ENCODE measurements at places on chromosomes 16 and 17.
A peak's percentile ranks its signal among the peaks of the same experiment; 100 is the strongest.

GRCh38 chr17:44037471-44037870 is 22.7 kb upstream of the TMEM101 start:
- DNase-seq = no peak

DNA sequence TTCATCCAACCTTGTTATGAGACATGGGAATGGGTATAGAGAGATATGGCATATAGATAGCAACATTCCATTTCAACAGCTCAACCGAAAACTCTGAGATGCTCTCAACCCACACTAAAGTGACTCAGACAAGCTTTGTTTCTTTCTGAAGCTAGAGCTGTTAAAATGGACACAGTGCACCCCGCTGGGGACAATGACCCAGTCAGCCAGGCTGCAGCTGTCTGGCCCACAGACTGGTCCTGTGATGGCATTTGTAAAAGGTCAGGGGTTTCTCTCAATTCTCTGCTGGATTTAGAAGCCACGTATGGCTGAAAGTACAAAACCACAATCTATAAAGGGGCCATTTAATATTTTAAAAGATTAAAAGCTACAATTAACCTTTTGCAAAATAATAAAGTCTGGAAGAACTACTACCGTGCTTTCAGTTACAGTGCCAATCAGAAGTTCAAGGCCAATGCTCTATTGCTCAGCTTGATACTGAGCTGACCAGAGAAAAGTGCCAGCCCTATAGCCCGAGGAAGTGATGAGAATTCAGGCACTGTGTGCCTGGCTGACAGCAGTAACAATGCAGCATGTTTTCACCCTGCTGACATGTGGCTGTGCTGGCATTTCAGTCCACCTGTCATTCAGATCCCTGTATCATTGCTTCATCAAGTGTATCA is 60.2 kb downstream of the TEX2 start:
- peak; percentile 92 for DNase-seq

DNA sequence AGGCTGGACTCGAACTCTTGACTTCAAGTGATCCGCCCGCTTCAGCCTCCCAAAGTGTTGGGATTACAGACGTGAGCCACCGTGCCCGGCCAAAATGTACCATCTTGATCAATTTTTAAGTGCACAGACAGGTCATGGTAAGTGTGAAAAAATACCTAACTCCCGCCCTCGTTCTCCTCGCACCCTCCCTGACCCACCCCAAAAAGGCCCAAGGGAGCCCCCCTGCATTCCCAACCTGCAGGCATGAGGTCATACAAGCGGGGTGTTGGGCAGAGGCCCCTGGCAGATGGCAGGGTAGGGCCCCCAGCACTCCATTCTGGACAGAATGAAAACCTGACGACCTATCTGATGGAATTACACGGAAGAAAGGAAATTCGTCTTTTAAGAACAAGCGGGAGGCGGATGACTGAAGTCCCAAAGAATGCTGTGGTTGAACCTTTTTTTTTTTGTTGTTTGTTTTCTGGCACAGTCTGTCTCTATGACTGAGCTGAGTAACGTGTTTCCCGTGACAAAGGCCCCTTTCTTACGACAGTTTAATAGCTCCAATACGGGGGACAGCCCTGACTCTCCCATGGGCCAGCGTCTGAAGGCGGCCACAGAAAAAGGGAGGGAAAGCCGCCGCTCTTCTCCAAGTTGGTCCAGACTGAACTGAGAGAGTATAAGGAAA is 376.4 kb downstream of the SLC39A11 start:
- DNase-seq = peak; percentile 64

DNA sequence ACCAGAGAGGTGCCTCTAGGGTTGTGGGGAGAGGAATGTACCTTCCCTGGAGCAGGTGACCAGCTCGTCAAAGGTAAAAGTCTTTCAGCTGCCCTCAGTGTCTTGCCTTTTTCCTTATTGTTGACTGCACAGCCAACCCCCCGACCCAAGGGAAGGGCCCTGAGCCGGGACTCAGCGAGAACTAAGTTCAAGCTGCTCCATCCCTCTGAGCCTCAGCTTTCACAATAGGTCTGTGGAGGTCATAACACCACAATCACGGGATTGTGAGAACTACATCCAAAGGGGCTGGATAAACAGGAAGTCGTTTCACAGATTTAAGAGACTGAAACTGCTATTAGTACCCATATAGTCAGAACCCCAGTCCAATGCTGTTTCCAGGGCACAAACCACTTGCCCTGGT is 2.6 kb upstream of the KRT36 start:
- peak; percentile 55 for DNase-seq

- no peak for DNase-seq
Measured at GRCh38 chr16:53949715-53950410, 245.9 kb downstream of the FTO start.

GRCh38 chr17:13727441-13728171 is 125.9 kb upstream of the HS3ST3A1 start:
- no peak for DNase-seq

DNA sequence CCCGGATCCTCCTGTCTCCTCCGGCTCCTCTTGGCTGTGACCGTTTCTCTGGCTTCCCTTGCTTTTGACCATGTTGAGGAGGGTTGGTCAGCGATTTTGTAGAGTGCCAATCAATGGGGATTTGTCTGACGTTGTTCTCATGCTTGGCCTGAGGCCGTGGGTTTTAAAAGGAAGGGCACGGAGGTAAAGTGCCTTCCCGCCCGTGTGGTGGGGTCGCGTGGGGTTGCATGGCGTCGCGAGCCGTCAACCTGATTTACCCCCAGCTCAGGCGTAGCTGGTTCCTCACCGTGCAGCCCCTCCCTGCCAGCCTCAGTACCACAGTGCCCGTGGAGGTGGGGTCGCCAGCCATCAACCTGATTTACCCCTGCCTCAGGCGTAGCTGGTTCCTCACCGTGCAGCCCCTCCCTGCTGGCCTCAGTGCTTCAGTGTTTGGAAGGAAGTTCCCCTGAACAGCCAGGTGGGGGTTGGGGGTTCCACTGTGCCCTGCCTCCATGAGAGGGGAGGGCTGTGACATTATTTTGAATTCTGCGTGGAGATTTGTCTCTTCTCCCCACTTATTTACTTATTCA is 5.0 kb downstream of the TPSAB1 start:
- no peak for DNase-seq

- DNase-seq = no peak
Measured at GRCh38 chr16:81804134-81804610, 25.1 kb downstream of the PLCG2 start.

DNA sequence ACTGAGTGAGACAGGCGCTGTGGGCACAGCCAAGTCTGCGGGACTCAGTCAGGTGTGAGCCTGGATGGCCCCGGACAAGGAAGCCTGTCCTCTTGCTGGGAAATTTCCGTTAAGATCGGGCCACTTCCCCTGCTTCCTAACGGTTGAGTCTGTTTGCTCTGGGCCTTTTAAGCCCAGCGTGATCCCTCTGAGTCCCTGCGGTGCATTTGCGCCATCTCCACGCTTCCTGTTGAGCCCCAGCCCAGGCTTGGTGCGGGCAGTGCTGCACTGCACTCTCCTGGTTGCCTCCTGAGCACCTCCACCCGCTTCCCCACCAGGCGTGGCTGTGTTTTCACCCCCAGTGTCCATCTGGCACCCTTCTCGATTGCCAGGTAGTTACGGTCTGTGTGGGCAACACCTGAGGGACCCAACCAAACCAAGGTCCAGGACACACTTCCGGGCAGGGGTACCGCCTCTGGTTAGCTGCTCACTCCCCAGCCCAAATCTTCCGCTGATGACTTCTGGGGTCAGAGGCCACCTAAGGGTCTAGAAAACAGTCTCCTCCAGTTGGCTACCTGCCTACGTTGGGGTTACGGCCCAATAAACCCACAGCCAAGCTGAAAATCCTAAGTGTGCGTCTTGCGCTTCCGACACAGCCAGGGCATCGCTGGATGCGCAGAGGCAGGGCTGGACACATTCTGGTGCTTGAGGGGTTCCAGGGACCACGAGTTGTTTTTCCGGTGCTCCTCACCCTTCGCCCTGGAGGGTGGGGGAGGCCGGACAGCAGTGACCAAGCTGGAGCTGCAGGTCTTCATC is 1.4 kb upstream of the SLC25A10 start:
- no peak for DNase-seq

DNA sequence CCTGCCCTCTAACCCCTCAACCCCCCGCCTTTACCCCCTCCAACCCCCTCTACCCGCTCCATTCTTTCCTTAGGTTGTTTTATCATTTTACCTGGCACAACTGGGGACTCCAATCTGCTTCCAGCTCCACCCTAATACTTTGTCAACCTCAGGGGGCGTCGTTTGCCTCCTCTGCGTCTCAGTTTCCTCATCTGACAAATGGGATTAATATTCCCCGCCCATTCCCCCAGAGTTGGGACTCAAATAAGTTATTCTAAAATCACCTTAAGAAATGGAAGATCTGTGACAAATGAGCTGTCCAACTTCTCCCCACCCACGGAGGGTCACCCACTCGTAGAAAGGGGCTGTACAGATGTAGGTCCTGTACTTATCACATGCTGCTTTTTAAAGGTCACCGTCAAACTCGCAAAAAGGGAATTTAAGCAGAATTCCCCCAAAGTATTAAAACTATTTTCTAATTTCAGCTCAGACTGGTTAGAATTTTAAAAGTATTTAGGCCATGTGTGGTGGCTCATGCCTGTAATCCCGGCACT is 40.6 kb upstream of the CPNE2 start:
- no peak for DNase-seq

- DNase-seq = peak; percentile 5
Measured at GRCh38 chr17:21213638-21214014, 335 bp downstream of the TMEM11 start.

- no peak for DNase-seq
Measured at GRCh38 chr17:42120161-42120769, 902 bp downstream of the KAT2A start.

DNA sequence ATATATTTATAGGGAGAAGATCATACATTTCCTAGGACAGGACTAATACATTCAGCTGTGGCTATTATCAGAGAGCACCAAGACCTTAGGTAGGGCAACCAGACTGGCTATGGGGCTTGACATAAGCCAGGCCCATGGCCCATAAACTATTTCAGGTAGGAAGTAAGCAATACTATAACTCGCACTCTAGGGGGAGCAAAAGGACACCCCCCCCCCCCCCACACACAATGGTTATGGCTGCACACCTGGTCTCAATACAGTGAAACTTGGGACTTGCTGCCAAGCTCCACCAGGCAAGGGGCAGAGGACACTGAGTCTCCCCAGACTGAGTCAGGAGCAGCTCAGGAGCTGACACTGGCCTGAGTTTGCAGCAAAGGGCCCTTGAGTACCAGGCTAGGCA is 348.9 kb upstream of the ASIC2 start:
- no peak for DNase-seq

DNA sequence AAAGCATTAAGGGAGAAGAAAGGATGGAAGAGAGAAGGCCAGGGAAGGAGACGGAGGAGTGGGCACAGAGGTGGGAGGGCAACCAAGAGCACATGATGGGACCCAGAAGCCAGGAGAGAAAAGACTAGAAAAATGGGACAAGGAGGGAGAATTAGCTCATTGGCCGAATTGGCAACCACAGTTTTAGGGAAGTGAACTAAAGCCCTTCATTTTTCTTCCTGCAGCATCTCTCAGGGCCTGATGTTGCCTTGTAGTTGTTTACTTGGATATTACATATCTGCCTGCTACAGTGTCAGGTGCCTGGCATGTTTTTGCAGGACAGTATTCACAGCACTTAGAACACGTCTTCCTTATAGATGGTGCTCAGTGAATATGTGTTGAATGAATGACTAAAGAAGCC is 19.0 kb downstream of the EMP2 start:
- no peak for DNase-seq

- no peak for DNase-seq
Measured at GRCh38 chr16:49776085-49776595, 79.8 kb downstream of the ZNF423 start.

GRCh38 chr16:72840631-72841381 is 207.1 kb downstream of the ZFHX3 start:
- no peak for DNase-seq

- DNase-seq = no peak
Measured at GRCh38 chr16:3046641-3047386, 453 bp downstream of the MMP25 start.

- no peak for DNase-seq
Measured at GRCh38 chr17:32917842-32918241, 10.1 kb upstream of the TMEM98 start.

- DNase-seq = no peak
Measured at GRCh38 chr17:80423536-80424225, 8.7 kb downstream of the ENDOV start.

DNA sequence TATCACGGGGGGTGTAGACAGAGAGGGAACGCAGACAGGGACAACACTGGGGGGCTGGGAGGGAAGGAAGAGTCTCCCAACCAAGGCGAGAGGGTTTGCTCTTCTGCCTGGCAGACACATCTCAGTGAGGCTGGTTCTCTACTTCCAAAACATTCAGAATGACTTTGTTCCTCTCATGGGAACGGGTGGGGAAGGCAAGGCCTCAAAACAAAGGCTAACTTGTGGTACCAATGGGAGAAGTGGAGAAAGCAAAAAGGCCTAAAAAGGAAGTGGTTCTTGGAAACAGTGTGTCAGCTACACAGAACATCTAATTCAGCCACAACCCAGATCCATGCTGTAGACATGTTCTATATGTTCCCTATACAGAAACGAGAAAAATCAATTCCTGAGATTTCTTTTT is 7.5 kb downstream of the FLOT2 start:
- DNase-seq = no peak

- DNase-seq = no peak
Measured at GRCh38 chr17:10439816-10440215, 18.1 kb upstream of the MYH8 start.

DNA sequence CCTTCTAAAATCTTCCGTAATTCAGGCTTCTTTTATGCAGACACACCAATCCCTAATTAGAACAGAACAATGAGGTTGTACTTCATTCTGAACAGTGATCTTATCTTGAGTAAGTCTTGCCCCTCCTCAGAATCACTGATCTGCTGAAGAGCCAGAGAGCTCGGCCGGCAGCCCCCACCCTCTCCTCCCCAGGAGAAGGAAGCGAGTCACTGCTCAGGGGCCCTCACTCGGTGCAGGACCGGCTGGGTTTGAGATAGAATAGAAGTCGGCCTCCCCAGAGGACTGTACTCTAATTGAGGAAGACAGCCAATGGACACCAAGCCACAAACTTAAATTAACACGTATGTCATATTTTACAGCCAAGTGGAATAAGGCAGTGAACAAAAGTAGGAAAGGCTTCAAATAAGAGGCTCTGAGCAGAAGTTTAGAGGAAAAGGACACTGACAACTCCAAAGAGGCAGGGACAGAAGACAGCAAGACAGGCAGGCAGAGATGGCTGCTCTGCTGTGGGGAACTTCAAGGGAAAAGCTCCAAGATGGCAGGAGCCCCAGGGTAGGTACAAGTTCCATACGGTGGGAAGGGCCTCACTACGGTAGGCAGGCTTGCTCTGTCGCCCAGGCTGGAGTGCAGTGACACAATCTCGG is 18.6 kb downstream of the CREBBP start:
- DNase-seq = no peak

GRCh38 chr16:9091867-9092281 is 430 bp downstream of the HAPSTR1 start:
- DNase-seq = no peak

All from pons (tissue), 1 donor.